ENCODE measurements at places on chromosomes 6 and 20.

GRCh38 chr6:128519132-128519930 lies 1.1 kb downstream of the PTPRK start:
- DNase-seq = peak; percentile 50

DNA sequence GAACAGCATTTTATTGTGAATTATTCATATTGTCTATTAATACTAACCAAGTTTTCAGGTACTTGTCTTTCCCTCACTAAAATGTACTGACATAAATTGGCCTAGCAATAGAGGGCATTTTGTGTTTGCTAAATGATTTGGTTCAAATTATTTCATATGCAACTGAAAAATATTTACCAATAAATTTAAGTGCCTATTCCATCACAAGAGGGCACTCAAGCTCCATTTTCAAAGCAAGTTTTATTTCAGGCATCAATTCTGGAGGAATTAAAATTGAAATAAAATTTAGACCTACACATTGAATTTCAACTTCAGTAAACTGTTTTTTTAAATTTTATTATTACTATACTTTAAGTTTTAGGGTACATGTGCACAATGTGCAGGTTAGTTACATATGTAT lies 114.3 kb upstream of the SYNCRIP start:
- no peak for DNase-seq

GRCh38 chr6:149028767-149029405 lies 282.1 kb downstream of the UST start:
- peak; percentile 34 for DNase-seq

- DNase-seq = no peak
Measured at GRCh38 chr20:14649662-14650061, 312.2 kb upstream of the FLRT3 start.

GRCh38 chr6:133208183-133208755 lies 32.9 kb upstream of the EYA4 start:
- DNase-seq = no peak

- no peak for DNase-seq
Measured at GRCh38 chr20:63551068-63551467, 2.9 kb upstream of the FNDC11 start.

DNA sequence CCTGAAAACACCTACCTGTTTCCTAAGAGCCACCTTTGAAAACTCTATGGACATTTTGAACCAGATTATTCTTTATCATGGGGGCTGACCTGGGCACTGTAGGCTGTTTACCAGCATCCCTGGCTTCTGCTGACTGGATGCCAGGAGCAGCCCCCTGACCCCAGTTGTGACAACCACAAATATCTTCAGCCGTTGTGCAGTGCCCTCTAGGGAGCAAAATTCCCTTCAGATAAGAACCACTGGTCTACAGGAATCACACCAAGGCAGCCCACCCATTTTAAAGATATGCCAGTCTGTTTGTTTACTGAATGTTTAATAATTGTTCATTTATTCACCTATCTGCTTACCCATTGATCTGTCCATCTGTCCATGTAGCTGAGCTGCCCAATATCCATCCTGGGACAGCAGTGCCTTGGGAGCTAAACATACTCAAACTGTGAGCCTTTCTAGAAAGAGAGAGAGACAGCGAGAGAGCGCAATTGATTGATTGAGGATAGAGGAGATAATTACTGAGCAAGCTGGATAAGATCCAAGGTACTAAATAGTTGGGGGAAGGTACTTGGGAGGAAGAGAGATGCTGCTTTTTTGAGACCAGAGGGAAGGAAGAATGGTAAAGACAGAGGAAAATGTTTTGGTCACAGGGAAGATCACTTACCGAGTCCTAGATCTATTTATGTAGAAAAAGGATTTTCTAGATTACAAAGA lies 276.8 kb downstream of the NRN1 start:
- no peak for DNase-seq

DNA sequence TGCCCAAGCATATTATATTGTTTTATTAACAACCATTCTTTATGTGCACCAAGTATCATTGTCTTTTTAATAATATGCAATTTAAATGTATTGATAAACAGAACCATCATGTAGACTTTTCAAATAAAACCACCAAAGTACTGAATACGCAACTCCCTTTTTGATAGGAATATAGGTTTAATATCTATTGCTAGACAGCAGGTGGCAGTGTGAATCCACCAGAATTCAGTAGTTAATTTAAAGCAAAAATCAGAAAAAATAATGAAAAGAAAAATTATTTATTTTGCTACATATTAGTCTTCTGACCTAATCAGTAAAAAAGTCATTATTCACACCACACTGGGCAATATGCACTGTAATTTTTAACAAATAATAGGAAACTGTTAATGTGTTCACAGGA lies 143.7 kb downstream of the KLHL32 start:
- DNase-seq = no peak

DNA sequence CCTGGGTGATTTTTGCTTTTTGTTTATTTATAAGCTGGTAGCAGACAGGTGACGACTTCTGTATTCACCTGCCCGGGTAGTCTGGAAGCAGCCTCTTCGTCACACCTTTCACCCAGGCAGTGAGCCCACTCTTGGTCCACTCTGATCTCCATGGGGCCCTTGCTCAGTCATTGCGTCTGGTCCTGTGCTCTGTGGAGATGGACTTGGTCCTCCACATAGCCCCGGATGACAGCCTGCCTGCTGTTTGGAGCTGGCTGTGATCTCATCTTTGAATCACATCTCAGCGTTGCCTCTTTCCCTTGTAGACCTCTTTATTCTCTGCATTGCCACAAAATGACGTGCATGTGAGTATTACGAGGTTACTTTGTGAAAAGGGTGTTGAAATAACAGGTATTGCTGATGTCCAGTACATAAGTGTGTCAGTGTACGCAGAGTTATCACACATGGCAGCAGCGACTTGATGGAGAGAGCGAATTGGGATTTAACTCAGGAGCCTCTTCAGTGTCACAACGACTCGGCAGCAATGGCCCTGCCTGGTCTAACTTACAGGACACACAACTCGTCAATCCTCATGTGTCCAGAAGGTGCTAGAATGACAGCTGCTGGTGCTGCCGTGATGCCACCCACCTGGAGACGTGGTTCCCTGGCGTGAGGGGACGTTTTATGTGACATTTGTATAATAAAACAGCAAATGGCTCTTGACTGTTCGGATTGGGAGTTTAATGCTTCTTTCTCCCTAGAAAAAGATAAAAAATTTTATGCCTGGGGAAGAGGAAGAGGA lies 24.2 kb upstream of the FRMD1 start:
- no peak for DNase-seq

DNA sequence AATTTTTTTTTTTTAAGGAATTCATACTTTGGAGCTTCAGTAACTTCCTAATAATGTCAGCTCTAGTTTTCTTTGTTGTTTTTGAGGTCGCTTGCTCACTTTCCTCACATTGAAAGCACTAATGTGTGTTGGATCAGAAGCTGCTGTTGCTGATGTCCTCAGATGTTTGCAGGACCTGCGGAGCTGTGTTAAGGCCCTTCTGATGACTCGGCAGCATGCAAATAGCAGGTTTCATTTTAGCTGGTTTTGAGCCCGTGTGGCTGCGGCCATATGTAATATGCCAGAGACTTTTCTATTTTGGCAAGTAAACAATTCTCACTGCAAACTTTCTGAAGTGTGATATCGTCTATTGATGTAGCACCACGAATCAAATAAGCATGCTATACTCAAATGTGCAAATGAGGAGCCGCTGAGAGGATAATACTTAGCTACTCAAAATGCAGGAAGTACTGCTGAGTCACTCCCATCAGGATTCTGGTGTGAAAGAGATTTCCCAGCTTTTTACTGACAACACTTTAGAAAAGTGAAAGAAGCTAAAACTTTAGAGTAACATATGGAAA lies 187.8 kb downstream of the SASH1 start:
- DNase-seq = no peak

DNA sequence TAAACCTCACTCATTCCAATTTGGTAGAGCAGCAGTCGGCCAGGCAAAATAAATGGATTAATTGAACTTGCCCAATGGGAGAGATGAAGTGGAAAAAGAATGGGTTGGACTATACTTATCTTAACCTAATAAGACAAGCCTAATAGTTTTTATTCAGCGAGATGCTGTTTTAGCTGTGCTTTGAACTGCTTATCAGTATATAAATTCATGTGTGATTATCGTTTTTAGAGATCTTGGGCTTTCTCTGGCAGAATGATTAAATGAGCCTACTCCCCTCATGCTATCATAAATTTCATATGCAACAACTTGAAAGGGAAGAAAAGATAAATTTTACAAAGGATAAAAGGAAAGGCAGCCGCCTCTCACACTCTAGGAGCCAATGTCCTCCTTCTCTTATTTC lies 59.8 kb downstream of the SNAP25 start:
- DNase-seq = no peak

GRCh38 chr6:71478834-71479541 lies 190.4 kb downstream of the OGFRL1 start:
- DNase-seq = no peak

GRCh38 chr20:56573986-56574385 lies 40.9 kb downstream of the FAM209B start:
- no peak for DNase-seq

- no peak for DNase-seq
Measured at GRCh38 chr20:50636601-50637540, 54.5 kb downstream of the RIPOR3 start.

DNA sequence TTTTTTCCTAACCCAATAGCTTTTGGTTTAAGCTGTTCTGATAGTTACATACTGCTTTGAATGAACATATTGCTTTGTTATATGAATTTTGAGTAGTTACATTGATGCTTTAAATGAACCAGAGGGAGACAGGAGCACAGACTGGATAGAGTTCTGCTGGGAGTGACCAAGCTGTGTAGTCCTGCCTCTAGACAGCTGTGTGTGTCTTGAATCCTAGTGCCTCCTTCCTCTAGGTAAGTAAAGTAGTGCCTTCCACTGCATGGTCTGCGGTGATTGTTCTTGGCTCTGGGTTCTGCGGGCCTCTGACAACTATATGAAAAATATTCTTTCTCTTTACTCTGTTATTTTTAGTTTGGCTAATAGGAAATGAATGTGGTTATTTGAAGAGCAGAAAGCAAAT lies 46.0 kb upstream of the ADGRG6 start:
- DNase-seq = no peak

DNA sequence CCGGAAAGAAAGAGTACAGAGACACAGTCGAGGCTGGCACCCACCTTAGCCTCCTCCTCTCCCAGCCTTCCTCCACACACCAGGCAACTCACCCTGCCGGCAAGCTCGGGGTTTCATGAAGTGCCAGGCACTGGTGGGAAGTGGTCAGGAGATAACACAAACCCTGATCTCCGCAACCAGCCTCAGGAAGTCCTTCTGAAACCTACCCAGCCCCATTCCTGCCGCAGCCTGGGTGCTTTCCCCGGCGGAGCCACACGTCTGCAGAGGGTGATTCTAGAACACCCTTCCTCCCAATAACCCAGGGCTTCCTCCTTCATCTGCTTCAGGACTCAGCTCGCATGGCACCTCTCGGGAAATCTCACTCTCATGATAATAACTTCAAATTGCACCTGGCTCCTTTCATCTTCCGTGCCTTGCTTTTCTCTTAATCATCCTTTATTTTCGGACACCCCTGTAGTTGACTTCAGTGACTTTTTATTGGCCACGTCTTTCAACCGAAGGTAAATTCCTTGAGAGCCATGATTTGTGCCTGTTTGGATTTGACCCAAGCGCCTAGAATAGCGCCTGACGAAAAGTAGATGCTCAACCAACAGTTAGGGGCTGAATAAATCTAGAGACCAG lies 8.7 kb upstream of the HLA-E start:
- peak; percentile 87 for DNase-seq

DNA sequence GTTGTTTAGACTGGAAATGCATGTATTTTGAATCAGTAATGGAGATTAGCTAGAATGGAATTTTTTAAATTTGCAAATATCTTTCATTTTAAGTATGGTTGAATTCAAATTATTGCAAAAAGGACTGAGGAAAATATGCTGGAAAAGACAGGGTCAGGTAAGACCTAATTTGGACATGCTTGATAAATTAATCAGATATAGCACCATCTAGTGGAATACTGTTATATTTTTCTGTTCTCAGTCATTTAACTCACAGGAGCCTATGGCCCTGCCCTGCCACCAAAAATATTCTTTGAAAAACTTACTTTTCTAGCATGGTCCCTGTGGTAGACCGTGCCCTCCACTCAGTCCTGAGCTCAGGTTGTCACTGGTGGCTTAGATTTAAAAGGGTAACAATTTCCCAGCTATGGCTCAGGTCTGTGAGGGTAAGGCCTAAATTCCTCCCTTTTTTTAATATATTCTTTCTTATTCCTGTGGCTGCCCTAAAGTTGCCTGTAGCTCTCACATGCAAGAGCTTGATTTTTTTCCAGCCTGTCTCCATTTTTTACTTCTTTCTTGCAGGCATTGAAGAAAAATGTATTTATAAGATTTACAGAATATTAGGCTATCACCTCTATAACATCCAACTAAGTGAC lies 25.3 kb upstream of the KIAA1586 start:
- DNase-seq = no peak

- no peak for DNase-seq
Measured at GRCh38 chr6:27254566-27254965, 7.1 kb downstream of the PRSS16 start.

DNA sequence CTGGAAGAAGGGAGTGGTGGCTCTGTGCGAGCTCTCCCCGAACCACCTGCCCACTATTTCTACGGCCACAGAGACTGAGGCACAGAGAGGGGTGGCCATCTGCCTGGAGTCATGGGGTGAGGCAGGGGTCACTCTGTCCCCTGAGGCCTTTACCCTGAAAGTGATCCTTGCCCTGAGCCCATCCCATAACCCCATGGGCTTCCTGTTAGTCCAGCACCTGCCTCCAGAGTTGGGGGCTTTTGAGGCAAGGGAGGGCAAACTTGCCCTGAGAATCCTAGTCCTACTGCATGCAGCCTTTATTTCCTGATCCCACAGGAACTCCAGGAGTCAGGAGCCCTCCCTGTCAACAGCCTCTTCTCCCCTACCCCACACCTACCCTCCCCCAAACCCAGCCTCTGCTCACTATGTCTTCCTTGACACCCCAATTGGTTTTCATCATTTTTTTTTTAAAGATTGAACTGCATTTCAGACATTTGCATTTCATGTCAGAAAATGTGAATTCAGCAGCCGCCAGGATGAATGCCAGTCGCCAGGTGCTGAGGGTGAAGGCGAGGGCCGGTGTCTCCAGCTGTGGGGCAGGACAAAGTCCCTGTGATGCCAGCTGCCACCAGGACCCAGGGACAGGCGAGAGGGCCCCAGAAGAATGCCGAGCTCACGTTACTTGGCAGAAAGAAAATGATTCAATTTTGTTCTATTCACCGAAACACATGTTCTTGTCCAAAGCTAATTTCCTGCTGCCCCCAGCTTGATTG lies 47.6 kb upstream of the NNAT start:
- no peak for DNase-seq

DNA sequence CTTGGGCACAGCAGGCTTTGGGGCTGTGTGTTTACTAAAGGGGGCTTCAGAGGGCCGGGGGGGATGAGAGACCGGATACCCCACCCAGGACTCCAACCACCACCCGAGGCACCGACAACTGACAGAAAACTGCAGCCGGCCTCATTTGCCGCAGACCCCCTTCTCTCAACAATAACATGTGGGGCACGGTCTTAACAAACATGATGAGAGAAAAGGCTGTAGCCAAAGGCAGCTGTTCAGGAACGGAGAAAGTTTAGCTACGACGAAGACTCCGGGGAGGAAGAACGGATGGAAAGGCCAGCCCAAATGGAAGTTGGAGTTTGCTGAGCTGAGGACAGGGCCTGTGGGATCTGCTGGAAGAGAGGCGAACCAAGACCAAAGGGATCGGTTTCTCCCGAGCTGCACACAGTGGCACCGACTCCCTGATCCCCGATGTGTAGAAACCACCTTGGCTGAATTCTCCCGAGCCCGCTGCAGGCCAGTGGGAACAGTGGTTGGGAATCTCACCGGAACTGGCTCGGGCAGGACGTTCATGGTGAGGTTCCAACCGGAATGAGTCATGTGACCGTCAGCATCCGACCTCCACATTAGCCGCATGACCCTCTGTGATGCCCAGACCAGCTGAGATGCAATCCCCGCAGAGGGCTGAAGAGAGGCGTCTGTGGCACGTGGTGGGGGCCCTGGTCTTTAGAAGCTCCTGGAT lies 359.3 kb downstream of the TAF4 start:
- DNase-seq = no peak

Measured in natural killer cell (primary cell).